ENCODE measurements at places on chromosomes 7 and 10.

- DNase-seq: peak; percentile 94
These were observed 816 bp downstream of the EPC1 start for GRCh38 chr10:32346134-32346550.

GRCh38 chr10:29681676-29682448, 47.1 kb upstream of the SVIL start:
- no peak for DNase-seq

GRCh38 chr10:28533186-28533564, 257 bp downstream of the WAC start:
- no peak for DNase-seq

DNA sequence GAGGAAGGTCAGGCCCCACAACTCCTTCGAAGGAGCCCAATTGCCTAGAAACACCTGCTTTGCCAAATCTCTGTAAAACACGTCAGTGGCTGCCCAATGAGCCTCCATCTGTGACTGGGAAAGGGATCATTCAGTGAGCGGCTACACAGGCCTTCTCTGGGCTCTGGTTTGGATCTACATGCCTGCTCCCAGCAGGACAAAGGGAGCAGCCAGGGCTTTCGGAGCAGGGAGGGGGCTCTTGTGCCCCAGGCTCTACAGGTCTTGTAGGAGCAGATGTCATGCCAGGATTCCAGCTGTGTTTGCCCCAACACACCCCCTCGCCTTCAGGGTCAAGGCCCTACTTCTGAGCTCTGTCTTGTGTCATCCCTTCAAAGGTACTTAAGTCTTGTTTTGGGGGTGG, 73.5 kb downstream of the CLEC2L start:
- no peak for DNase-seq

GRCh38 chr7:159070431-159071148, 74.1 kb downstream of the VIPR2 start:
- no peak for DNase-seq

DNA sequence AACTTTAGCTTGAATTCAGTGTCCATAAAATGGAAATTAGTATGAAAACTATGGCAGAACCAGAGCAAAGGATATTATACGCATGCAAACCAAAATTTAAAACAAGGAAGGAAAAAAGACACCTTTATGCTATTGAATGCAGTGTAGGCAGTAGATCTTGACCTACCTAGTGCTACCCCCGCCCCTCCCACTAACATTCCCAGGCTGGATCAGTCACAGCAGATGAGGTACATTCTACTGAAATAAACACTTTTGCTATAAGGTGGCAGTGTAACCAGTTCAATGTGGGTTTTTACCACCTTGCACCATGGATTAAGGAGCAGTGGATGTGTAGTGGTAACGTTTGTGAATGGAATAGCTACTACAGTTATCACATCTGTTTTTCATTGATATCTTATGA, 27.9 kb downstream of the SRI start:
- DNase-seq: no peak

GRCh38 chr10:3873728-3874461, 88.9 kb upstream of the KLF6 start:
- DNase-seq: no peak

- no peak for DNase-seq
These were observed 23.9 kb upstream of the DNAJB6 start for GRCh38 chr7:157312941-157313340.

DNA sequence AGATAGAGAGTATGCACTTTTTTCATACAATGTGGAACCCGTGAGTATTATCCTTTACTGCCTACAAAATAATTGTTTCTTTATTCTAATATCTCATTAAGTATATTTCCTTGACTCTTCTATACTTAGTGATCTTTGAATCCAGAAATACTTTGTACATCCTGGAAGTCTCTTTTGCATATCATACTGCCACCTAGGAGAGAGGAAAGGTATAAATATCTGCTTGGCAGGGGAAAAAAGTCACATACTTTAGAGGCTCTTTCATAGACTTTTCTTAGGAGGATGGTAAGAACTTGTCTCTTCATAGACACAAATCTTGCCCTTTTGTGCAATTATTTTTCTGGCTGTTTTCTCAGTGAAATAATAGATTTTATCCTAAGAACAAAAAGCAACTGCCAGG, 436.0 kb downstream of the PAXIP1 start:
- no peak for DNase-seq

Data from C1 segment of cervical spinal cord (tissue), 14 donors.